ENCODE measurements at places on chromosomes 5 and 9.
A peak's percentile ranks its signal among the peaks of the same experiment; 100 is the strongest.

GRCh38 chr9:133273098-133273497, 1.9 kb downstream of the ABO start:
- no peak for DNase-seq

GRCh38 chr5:2744485-2744884, 7.0 kb downstream of the IRX2 start:
- DNase-seq = no peak

- peak; percentile 34 for DNase-seq
Measured at GRCh38 chr9:129436751-129437625, 183.9 kb downstream of the C9orf50 start.

DNA sequence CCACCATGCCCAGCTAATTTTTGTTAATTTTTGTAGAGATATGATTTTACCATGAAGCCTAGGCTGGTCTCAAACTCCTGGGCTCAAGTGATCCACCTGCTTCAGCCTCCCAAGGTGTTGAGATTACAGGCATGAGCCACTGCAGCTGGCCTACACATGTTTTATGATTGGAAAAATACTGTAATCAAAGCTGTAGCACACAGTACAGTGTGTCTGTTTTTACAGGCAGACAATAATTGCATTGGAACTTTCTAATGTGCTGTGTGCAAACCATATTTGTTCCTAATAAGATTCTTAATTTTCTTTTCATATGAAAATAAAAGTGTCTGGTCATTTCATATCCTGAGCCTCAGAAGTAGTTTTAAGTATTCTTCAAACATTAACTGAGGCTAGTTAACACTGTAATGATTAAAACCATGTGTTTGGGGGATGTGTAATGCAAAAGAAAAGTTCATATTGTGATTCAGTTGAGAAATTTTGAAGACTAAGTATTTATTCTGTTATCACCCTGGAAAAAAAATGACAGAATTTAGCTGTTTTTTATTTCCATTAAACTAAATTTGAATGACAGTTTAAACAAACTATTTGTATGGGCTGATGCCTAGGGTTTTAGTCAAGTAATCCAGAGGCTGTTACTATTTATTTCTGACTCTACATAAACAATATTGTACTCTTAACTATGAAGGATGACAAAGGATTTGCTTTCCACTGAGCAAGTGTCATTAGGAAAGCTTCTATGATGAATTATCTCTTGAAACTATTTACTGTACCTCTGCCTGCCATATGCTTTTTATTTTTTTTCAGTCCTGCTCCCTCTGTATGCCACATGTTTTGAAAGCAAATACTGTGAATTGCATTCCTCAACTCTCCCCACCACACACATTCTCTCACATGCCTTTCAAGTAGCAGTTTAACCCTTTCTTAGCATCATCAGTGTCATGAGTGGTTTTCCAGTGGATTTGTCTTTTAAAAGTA, 111.5 kb downstream of the MTREX start:
- DNase-seq = no peak
